ENCODE measurements at places on chromosomes 1 and 21. TPM values are rescaled to one million over a fixed set of nuclear protein-coding genes. Genes with fewer than 3 reads are reported as not detected.

DNA sequence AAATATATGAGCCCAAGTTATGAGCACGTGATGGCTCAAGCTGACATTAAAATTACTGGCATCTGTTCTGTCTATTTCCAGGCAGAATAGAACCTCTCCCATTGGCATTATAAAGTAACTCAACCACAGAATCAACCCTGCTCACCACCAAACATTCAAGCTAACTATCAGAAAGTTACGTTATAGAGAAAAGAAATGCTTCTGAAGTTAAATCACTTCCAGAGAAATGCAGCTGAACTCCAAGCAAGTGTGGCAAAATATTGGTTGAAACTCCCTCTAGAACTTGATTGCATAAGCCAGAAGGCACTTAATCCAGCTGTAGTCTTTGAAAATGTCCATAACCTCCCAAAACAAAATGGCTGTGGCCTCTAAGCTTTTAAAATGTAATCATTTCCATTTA lies 36.2 kb upstream of the UBE2U start:
- DNase-seq, result no peak
- no peak overlapping the region for H3K27ac ChIP-seq
- no peak overlapping the region for H3K4me3 ChIP-seq

DNA sequence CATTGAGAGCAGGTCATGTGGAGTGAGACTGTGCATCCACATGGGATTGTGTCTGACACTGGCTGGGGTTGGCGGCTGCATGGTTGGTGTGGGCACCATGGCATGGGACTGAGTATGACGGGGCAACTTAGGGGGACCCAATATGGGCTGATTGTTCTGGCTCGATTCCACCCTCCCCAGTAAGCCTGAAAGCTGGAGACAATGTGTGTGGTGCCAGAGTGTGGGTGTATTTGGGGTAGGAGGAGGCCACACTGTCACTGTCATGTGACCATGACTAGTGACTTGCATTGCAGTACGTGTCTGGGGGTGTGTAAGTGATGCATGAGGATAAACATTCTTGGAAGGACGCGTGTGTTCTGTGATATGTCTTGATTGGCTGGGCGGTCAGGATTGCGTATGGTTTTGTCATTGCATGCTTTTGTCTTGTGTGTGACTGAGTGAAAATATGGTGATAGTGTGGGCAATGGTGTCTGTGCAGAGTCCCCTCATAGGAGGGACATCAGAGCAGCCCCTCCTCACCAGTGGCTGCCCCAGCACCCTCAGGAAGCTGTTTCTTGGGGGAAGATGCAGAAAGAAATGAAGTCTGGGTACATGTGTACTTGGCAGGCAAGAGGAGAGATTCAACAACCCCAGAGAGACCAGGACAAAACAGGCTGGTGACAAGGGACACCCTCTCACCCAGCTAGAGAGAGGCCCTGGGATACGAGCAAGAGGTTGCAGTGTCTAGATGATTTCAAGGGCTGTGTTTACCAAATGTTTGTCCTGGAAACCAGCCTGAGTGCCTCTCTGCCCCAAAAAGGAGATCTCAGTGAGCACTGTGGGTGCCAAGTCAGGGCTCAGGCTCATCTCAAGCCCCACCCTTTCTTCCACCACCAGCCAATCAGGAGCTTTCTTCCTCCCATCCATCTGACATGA lies 36.3 kb downstream of the SDC3 start:
- H3K4me3 ChIP-seq, result no peak overlapping the region
- H3K27ac ChIP-seq, result no peak overlapping the region
- DNase-seq, result no peak
- H3K27me3 ChIP-seq, result no peaks in the 10 kb centered on the region

DNA sequence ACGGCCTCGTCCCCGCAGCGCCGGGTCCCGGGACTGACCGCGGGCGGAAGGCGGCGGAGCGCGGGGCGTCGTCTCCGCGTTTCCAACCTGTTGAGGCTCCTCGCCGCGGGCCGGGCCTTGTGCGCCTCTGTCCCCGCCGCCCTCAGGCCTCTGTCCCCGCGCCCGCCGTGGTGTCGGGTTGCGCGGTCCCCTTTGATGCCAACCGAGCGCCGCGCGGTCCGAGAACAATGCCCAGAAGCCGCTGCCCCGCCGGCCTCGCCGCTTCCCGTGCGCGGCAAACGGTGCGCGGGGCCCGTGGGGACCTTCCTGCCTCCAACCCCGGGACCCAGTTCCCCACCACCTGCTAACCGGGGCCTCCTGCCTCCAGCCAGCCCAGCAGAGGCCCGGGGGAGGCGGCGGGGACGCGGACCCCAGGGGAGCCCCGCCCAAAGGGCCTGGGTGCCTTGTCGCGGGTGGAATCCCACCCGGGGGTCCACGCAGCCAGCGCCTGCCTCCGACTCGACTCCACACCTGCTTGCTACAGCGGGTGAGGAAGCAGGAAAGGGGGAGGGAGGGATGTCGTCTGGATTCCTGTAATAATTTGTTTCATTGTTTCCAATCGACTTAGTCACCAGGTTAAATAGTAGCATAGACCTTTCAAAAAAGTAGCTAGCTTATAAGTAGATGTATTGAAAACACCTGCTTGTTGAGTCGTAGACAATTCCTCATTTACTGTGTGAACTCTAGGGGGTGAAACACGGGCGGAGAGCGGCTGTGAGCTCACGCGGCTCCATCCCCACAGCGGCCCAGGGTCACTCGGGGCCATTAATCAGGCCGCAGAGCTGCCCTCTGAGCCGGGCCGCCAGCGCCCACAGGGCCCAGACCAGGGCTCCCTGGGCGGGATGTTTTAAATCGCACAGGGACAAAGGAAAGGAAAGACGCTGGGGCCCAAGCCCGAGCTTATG lies 1.1 kb downstream of the COL18A1 start:
- H3K4me1 ChIP-seq, result peaks cover 25% of the 10 kb centered on the region
- peak overlapping the region; percentile 78 for H3K27ac ChIP-seq

- DNase-seq, result no peak
- H3K27me3 ChIP-seq, result no peaks in the 10 kb centered on the region
- no peaks in the 10 kb centered on the region for H3K36me3 ChIP-seq
- no peaks in the 10 kb centered on the region for H3K4me1 ChIP-seq
- no peak overlapping the region for H3K27ac ChIP-seq
These were observed 18.6 kb upstream of the CEP350 start for GRCh38 chr1:179935909-179936496.

DNA sequence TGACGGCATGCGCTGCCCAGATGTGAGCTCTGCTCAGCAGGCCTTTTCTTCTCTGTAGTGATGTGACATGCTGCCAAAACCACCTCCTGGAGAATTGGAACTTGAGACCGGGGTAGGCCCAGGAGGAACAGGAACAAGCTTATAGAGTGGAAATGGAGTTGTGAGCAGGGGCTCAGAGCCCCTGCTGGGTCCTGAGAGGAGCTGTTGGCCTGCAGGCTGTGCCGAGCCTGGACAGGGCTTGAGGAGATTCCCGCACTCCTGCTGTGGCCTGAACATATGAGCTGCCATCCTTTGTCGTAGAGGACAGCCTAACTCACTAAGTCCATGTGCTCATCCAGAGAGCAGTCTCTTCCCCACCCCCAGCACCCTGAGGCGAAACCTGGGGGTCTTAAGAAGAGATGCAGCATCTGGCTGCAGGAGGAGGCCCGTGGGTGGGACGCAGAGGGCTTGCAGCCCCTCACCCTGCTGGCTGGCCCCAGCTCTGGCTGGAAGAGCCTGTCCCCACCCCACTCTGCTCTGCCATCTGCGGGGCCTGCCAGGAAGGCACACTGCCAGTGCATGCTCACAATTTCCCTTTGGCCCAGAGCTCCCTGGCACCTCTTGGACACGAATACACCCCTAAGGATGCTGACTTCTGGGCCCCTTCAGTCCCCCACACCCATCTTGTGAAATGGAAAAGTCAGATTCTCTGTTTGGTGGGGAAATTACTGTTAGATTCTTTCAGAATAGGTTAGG lies 42.5 kb downstream of the PTPRF start:
- no peak for DNase-seq
- no peaks in the 10 kb centered on the region for H3K36me3 ChIP-seq
- H3K4me3 ChIP-seq, result no peak overlapping the region
- no peaks in the 10 kb centered on the region for H3K4me1 ChIP-seq

- DNase-seq, result no peak
- no peaks in the 10 kb centered on the region for H3K36me3 ChIP-seq
- no peak overlapping the region for H3K27ac ChIP-seq
- H3K27me3 ChIP-seq, result no peaks in the 10 kb centered on the region
- no peak overlapping the region for H3K4me3 ChIP-seq
These were observed 21.3 kb upstream of the CDCP2 start for GRCh38 chr1:54174106-54174505.

- H3K4me3 ChIP-seq, result no peak overlapping the region
- no peaks in the 10 kb centered on the region for H3K27me3 ChIP-seq
- H3K27ac ChIP-seq, result no peak overlapping the region
- no peaks in the 10 kb centered on the region for H3K4me1 ChIP-seq
- no peak for DNase-seq
These were observed 64.4 kb downstream of the PCNT start for GRCh38 chr21:46388206-46388880.

GRCh38 chr21:45131537-45131999 lies 57.2 kb downstream of the ADARB1 start:
- H3K27me3 ChIP-seq, result no peaks in the 10 kb centered on the region
- no peak for DNase-seq
- no peaks in the 10 kb centered on the region for H3K36me3 ChIP-seq
- H3K4me1 ChIP-seq, result no peaks in the 10 kb centered on the region
- H3K27ac ChIP-seq, result peak overlapping the region; percentile 74
- no peak overlapping the region for H3K4me3 ChIP-seq

DNA sequence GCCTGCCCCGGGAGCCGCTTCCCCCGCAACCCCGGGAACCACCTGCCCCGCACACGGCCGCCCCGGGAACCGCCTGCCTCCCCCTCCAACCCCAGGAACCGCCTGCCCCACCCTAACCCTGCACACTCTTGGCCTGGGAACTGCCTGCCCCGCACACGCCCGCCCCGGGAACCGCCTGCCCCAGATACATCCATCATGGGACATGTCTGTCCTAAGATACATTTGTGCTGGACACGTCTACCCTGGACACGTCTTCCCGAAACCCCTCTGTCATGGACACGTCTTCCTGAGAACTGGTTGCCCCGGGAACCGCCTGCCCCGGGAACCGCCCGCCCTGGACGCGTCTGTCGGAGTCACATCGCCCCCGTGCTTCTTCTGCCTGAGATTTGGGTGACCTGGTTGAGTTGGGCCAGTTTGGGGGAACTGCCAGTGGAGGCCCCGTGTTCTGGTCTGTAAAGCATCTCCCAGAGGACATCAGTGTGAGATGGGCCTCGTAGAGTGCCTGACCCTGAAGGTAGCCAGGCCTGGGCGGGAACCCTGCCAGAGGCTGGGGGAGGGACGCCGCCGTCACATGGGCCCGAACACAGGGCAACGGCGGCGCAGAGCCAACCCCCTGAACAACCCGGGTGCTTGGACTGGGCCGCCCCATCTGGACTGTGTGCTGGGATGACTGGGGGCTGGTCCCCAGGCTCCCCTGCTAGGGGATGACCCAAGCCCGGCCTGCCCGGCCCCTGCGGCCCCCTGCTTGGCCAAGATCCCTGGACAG lies 3.6 kb downstream of the PERM1 start:
- H3K27ac ChIP-seq, result no peak overlapping the region
- H3K36me3 ChIP-seq, result no peaks in the 10 kb centered on the region
- H3K27me3 ChIP-seq, result no peaks in the 10 kb centered on the region

DNA sequence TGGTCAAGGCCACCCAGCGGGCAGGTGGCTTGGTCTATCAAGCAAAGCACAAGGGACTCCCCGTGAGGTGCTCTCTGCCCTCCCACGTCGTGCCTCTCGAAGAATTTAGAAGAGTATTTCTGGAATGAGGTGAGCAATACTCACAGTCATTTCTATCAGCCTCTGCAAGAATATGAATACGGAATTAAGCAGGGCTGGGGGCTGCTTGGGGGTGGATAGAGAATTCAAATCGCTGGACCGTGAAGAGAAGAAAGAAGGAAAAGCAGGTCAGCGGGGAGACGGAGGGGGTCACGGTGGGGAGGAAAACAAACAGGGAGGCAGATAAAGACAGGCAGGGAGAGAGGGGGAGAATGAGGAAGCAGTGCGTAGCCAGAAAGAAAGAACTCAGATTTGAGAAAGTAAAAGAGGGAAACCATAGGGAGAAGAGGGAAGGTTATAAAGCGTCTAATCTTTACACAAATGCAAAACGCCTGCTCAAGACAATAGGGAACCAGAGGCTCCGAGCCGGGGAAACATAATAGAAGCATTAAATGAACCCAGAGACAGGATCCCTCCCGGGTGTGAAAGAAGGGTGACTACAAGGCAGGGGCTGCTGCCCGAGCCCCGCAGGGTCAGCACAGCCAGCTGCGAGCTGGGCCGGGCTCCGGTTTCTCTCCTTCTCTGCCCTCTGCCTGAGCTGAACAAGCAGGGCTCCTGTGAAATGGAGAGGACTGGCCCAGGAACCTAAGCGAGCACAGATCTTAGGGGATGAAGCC lies 2.1 kb upstream of the EDN2 start:
- no peak overlapping the region for H3K27ac ChIP-seq
- peak overlapping the region; percentile 7 for H3K4me3 ChIP-seq
- peaks cover 39% of the 10 kb centered on the region for H3K4me1 ChIP-seq
- no peak for DNase-seq

DNA sequence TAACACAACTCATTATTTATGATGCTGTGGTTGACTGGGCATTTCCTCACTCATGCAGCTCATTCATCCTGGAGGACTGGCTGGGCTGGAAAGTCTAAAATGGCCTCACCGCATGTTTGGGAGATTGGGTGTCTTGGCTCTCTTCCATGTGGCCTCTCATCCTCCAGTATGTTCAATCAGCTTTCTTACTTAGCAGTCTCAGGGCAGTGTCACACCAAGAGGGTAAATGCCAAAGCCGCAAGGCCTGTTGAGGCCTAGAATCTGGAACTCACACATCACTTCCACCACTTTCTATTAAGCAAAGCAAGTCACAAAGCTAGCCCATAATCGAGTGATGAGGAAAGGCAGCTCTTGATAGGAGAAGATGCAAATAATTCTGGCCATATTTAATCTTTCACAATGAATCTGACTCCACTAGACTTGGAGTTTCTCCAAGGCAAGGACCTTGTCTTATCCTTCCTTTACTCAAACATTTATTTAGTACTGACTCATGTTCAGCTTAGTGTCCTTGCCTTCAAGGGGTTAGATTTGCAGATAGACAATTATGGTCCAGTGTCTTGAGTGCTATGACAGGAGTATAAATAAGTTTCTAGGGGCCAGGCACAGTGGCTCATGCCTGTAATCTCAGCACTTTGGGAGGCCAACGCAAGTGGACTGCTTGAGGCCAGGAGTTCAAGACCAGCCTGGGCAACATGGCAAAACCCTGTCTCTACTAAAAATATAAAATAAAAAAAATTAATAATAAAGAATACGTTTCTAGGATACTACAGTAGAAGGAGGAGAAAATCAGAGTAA lies 45.1 kb downstream of the TMEM53 start:
- no peaks in the 10 kb centered on the region for H3K27me3 ChIP-seq
- H3K36me3 ChIP-seq, result no peaks in the 10 kb centered on the region
- no peak for DNase-seq
- H3K4me3 ChIP-seq, result no peak overlapping the region
- H3K27ac ChIP-seq, result no peak overlapping the region
- peaks cover 14% of the 10 kb centered on the region for H3K4me1 ChIP-seq

DHRS3 gene
- total RNA-seq, result 117 TPM

PYHIN1 gene
- total RNA-seq, result 2.6 TPM

BMP8A gene
- 0.33 TPM for total RNA-seq

NDUFV3 gene
- 51.1 TPM for total RNA-seq

SYTL1 gene
- total RNA-seq, result 0.96 TPM

All from breast epithelium (tissue), 4 donors.